Skin of body (tissue), 3 donors: ENCODE measurements at places on chromosomes 4 and X. TPM values are rescaled to one million over a fixed set of nuclear protein-coding genes. Genes with fewer than 3 reads are reported as not detected.

GRCh38 chr4:110632506-110633357 is 9.9 kb upstream of the PITX2 start:
- no peak for DNase-seq

DNA sequence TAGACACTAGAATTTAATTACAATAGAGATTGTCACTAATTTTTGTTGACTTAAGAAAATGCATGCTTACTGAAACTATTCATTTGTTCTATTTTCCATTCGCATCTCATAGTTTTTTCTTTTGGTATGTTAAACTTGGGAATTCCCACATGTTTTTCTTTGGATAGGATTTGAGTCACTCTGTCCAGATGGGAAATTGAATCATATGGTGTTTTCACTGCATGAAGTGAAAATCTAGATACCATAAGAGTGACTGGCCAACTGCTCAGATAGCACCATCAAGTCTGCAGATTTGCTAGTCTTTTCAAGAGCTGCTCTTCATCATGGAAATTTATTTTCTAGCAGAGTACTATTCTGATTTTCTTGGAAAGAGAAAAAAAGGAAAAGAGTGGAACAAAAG is 172.6 kb downstream of the FAM47B start:
- DNase-seq = no peak

DNA sequence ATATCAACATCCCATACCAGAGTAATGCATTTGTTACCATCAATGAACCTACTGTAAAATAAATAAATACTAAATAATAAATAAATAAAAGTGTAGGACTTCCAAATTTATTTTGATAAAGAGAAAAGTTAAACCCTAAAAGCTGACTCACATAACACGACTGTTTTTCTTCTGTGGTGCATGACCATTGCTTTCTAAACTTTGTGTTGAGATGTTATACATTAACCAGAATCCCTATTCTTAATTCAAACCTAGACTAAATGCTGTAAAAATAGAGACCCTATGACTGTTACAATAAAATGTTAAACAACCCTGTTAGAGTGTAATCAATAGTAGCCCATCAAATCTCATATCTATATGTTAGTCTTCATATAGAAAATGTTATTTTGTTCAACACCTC is 20.9 kb upstream of the PRMT9 start:
- DNase-seq = no peak

- DNase-seq = peak; percentile 12
Measured at GRCh38 chrX:13506574-13506973, 62.8 kb upstream of the EGFL6 start.

CCDC149 gene
- 11.4 TPM for total RNA-seq

GRCh38 chr4:22389240-22389870 is 126.5 kb downstream of the ADGRA3 start:
- peak; percentile 49 for DNase-seq

DNA sequence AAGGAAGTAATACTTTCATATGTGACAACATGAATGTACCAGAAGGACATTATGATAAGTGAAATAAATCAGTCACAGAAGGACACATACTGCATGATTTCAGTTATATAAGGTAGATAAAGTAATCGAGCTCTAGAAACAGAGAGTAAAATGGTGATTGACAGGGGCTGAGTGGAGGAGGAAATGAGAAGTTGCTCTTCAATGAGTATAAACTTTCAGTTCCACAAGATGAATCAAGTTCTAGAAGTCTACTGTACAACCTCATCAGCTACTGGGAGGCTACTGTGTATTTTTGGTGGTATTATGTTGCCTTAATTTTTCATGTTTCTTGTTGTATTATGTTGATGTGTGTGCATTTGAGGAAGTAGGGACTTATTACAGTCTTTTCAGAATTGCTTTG is 270.9 kb upstream of the GRIA3 start:
- no peak for DNase-seq

- no peak for DNase-seq
Measured at GRCh38 chrX:72330131-72330530, 24.4 kb upstream of the CITED1 start.

GK gene
- 12.5 TPM for total RNA-seq

CFAP99 gene
- total RNA-seq = not detected
